Stimulated activated CD4-positive, alpha-beta T cell treated with anti-CD3 and anti-CD28 coated beads, Interleukin-1b, Interleukin-23, amount 100 ng/mL, for 1 hour (primary cell): ENCODE measurements at places on chromosomes 2 and 18.

DNA sequence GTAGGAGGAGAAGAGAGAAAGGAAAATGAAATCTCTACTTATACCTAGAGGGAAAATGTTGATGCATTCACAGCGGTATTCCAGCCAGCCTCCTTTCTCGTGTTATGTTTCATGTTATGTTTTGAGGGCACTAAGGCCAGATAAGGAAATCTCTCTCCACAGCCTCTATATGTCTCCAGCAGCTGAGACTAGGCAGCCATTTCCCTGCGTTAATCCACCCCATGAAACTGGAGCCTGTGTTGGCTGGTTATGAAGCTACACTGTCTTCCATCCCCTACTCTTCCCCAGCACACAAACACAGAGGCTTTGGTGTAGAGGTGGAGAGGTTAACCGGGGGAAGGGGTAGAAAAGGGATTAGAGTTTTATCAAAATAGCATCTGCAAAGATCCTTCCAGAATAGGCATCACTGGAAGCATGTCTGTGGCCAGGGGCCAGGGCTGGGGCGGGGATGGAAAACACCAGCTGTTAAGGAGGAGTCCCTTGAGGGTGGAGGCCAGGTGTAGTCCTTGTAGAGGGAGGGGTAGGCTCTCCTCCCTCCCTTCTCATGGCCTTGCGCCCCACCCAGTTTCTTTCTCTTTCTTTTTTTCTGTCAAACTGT, 100.9 kb upstream of the TNP1 start:
- DNase-seq, result no peak

DNA sequence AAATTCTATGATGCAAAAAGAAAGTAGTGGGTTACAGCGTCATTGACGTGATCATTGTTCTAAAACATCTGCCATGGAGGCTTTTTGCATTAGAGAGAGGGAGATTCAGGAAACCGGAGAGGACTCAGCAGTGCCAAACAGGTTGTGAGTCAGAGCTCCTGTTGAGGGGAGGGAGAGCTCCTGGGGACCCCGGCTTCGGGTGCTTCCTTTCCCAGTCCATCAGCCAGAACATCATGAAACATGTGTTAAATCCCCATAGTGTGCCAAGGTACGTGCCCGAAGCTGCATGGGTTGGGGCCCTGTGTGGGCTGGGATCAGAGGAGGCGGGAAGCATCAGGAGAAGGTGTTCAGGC, 791 bp upstream of the CYRIA start:
- DNase-seq, result no peak

GRCh38 chr2:119174216-119174992, 15.9 kb upstream of the C1QL2 start:
- DNase-seq, result no peak

GRCh38 chr2:39158351-39158750, 37.5 kb upstream of the SOS1 start:
- DNase-seq, result no peak

DNA sequence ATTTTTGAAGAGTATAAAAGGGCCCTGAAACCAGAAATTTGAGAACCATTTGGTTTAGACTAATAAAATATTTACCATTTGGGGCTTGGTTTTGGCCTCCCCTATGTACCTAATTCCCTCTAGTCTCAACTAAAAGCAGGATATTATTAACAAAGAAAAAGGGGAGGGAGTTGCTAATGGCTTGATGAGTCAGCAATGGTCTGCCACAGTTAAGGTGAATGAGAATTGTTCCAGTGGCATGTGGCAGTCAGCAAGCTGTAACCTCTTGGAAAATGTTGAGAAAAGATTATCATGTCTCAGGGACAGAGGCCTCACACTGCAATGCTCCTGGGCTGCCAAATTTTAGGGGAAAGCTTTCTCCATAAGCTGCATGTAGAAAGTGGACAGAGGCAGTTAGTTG, 20.1 kb upstream of the SLC39A10 start:
- DNase-seq, result no peak

GRCh38 chr2:189221811-189222467, 42.4 kb upstream of the COL5A2 start:
- no peak for DNase-seq
